ENCODE measurements at places on chromosomes 5 and 9.

- peak; percentile 94 for DNase-seq
Observed at GRCh38 chr9:128688501-128689292, at the start of gene SET. Gene SET (plus strand): TSS chr9:128689222. CDS start chr9:128689583, 361 bp downstream.

- DNase-seq, result no peak
Observed at GRCh38 chr5:179289756-179290385, 55.4 kb downstream of the ADAMTS2 start.

DNA sequence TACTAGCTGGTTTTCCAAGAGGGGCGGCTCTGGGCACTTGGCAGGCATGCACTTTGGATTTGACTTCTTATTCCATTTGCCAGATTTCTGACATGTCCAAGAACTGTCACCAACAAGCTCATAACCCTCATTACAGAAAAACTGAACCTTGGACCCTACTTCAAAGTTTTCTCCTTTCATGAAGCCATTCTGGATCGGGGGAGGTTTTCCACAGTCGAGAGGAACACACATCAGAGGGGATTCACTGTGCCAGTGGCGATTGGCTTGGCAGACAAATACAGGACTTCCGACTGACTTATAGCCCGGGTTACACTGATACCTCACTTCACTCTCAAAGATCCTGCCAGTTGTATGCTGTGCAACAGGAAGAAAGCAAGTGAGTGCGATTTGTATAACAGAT lies 70.9 kb upstream of the TXNDC8 start:
- DNase-seq, result no peak

DNA sequence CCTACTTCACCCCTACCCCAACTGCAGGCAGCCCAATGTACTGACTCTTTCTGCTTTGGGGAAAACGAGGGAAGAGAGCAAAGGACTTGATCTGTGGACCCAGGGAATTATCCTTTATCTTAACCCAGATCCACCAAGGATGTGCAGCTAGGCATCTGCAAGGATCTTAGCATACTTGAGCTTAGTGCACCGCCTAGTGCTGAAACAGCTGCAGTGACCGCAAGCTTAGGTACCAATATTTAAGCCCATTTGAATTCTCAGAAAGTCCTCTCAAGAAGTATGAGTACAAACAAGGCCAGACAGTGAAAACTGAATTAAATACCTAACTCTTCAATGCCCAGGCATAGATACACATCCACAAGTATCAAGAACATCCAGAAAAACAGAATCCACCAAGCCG lies 576.7 kb upstream of the ADAMTS16 start:
- DNase-seq, result no peak

- no peak for DNase-seq
Observed at GRCh38 chr9:108634204-108634603, 221.6 kb downstream of the ACTL7B start.

GRCh38 chr5:122221857-122222256 lies 90.2 kb upstream of the SNCAIP start:
- no peak for DNase-seq

- no peak for DNase-seq
Observed at GRCh38 chr5:160938532-160938931, 86.5 kb upstream of the ATP10B start.

- no peak for DNase-seq
Observed at GRCh38 chr9:81664638-81665222, 24.6 kb downstream of the TLE1 start.

GRCh38 chr9:34463098-34463900 lies 4.7 kb downstream of the DNAI1 start:
- DNase-seq, result no peak

DNA sequence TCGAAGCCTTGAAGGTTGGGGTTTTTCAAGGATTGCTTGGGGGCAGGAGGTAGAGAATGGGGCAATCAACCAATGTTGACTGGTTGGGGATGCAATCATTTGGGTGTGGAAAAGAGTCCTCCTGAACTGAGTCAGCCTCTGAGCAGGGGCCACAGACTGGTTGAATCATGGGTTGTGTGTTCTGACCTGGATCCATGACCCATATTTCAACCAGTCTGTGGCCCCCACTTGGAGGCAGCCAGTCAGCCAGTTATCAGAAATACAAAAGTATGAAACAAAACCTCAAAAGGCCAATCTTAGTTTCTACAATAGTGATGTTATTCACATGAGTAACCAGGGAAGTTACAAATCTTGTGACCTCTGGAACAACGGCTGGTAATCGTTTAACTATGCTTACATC lies 81.4 kb upstream of the RANBP6 start:
- DNase-seq, result no peak

GRCh38 chr9:113426701-113427100 lies 16.2 kb downstream of the C9orf43 start:
- no peak for DNase-seq

DNA sequence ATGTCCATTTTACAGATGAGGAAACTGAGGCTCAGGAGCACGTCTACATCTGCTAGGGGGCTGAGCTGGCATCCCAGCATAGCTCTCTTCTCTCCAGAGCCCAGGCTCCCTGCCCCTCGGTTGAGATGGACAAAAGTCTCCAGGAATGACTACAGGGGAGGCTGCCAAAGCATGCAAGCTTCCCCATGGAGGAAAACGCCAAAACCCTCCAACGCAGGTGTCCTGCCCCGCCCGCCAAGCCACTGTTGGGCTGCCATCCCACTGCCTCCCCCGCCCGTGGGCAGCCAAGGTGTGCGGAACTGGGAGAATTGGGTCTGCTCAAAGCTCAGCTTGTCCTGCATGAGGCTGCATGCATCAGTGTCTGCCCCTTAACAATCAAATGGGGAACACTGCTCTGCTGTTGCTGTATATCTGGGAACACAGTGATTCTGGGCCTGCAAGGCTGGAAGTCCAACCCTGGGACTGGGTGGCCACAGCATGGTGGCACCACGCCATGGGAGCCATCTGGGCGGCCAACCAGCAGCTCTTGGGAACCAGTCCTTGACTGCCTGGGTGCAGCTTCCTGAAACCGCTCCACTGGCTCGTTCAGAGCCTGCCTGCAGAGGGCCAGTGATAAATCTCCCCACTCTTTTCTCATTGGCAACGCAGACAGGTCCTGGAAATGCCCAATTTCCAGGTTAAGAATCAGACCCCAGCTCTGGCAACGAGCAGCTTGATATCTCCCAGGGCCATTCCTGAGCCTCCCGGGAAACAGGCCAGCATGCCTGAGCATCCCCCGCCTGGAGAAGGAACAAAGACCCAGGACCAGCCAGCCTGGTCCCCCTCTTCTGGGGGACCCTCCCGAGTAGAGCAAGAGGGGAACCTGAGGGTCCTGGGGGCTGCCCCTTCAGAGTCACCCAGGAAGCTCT lies 3.5 kb downstream of the RALGDS start:
- DNase-seq, result no peak
